ENCODE measurements at places on chromosomes 6 and 20. TPM values are rescaled to one million over a fixed set of nuclear protein-coding genes. Genes with fewer than 3 reads are reported as not detected.
A peak's percentile ranks its signal among the peaks of the same experiment; 100 is the strongest.

Gene ZNF311
- total RNA-seq, result 0.87 TPM

Gene BCLAF1
- total RNA-seq, result 242 TPM

Gene SPATS1
- total RNA-seq, result not detected

Gene RNF182
- not detected for total RNA-seq

Gene MTHFD1L
- 92.2 TPM for total RNA-seq

Gene TUBB
- total RNA-seq, result 1,128 TPM

Gene EFCAB8
- total RNA-seq, result 0.37 TPM

- H3K27me3 ChIP-seq, result no peaks in the 10 kb centered on the region
- no peak overlapping the region for H3K4me3 ChIP-seq
- no peak for DNase-seq
- H3K4me1 ChIP-seq, result no peaks in the 10 kb centered on the region
- no peaks in the 10 kb centered on the region for H3K36me3 ChIP-seq
Measured at GRCh38 chr6:162260027-162260426, 467.5 kb downstream of the PRKN start.

GRCh38 chr6:3899970-3900439 lies 50.8 kb downstream of the FAM50B start:
- no peaks in the 10 kb centered on the region for H3K4me1 ChIP-seq
- no peak for DNase-seq
- H3K36me3 ChIP-seq, result no peaks in the 10 kb centered on the region
- H3K4me3 ChIP-seq, result no peak overlapping the region

DNA sequence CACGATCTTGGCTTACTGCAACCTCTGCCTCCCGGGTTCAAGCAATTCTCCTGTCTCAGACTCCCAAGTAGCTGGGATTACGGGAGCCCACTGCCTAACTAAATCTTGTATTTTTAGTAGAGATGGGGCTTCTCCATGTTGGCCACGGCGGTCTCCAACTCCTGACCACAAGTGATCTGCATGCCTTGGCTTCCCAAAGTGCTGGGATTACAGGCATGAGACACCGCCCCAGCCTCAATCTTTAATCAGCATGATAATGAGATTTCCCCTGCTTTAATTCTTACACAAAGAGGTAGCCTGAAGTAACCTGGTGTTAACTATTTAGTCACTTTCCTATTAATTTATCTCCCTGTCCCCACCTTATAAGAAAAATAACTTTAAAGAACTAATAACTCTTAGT lies 31.3 kb upstream of the TRDN start:
- no peak for DNase-seq
- no peaks in the 10 kb centered on the region for H3K4me1 ChIP-seq
- H3K4me3 ChIP-seq, result no peak overlapping the region
- H3K27ac ChIP-seq, result no peak overlapping the region

GRCh38 chr6:101396548-101397173 lies 3.2 kb downstream of the GRIK2 start:
- peak; percentile 16 for DNase-seq
- H3K27me3 ChIP-seq, result peaks cover 62% of the 10 kb centered on the region
- H3K4me3 ChIP-seq, result no peak overlapping the region
- no peaks in the 10 kb centered on the region for H3K4me1 ChIP-seq
- H3K36me3 ChIP-seq, result no peaks in the 10 kb centered on the region

GRCh38 chr6:41492261-41492891 lies 53.8 kb upstream of the FOXP4 start:
- no peaks in the 10 kb centered on the region for H3K36me3 ChIP-seq
- no peaks in the 10 kb centered on the region for H3K4me1 ChIP-seq
- no peak for DNase-seq
- peaks cover 38% of the 10 kb centered on the region for H3K27me3 ChIP-seq
- H3K4me3 ChIP-seq, result no peak overlapping the region

GRCh38 chr6:34067814-34068213 lies 78.1 kb downstream of the GRM4 start:
- no peak for DNase-seq
- no peaks in the 10 kb centered on the region for H3K4me1 ChIP-seq
- H3K27ac ChIP-seq, result no peak overlapping the region

DNA sequence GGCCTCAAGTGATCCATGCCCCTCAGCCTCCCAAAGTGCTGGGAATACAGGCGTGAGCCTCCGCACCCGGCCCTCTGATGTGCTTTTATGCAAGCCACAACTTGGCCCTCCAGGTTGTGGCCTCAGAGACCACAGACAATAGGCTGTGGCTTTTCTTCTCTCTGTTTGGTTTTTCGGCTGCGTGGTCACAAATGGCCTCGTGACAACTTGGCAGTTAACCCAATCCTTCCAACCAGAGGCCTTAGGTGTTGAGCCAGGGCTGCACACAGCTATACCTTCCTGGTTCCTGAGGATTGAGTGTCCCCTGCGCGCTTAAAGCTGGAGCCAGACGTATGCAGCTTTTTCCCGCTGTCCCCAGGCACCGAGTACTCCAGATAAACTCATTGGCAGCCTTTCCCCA lies 6.3 kb upstream of the TGM3 start:
- no peak overlapping the region for H3K4me3 ChIP-seq
- peaks cover 8% of the 10 kb centered on the region for H3K4me1 ChIP-seq
- H3K36me3 ChIP-seq, result no peaks in the 10 kb centered on the region

GRCh38 chr20:64065974-64066343 lies 3.0 kb downstream of the TCEA2 start:
- peak overlapping the region; percentile 94 for H3K27ac ChIP-seq
- H3K27me3 ChIP-seq, result no peaks in the 10 kb centered on the region
- peaks cover 45% of the 10 kb centered on the region for H3K4me1 ChIP-seq
- peak; percentile 85 for DNase-seq

DNA sequence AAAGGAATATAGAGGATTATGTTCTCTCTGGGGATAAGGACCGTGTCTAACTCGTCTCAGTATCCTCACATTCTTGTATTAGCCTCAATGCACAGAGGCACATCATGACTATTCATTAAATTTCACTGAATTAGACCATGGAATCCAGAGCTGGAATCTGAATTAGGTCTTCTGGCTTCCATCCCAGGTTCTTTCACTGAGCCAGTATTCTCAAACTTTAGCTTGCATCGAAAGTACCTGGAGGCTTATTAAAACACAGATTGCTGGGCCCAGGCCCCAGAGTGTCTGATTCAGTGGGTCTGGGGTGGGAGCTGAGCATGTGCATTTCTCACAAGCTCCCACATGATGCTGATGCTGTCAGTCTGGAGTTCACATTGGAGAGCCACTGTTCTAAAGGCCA lies 142.0 kb downstream of the UST start:
- H3K36me3 ChIP-seq, result no peaks in the 10 kb centered on the region
- H3K4me3 ChIP-seq, result no peak overlapping the region
- no peak for DNase-seq
- H3K27ac ChIP-seq, result no peak overlapping the region
- peaks cover 10% of the 10 kb centered on the region for H3K27me3 ChIP-seq

GRCh38 chr6:23111984-23112383 lies 542.6 kb downstream of the HDGFL1 start:
- DNase-seq, result no peak
- H3K36me3 ChIP-seq, result no peaks in the 10 kb centered on the region
- no peaks in the 10 kb centered on the region for H3K4me1 ChIP-seq
- no peak overlapping the region for H3K27ac ChIP-seq
- H3K4me3 ChIP-seq, result no peak overlapping the region

DNA sequence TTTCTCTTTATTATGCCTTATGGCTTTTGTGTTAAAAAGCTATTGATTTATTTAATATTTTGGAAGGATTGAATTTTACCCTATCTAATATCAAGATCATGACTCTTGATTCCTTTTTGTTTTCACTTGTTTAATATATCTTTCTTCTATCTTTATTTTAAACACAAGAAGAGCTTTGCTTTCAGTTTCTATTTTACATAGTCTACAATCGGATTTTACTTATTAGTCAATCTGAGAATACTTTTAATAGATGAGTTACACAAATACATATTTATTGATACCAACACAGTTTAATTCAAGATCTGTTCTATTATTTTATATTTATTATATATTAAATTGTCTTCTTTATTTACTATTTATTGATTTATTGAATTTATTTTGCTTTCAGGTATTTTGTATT lies 218.8 kb downstream of the ESR1 start:
- no peak overlapping the region for H3K4me3 ChIP-seq

DNA sequence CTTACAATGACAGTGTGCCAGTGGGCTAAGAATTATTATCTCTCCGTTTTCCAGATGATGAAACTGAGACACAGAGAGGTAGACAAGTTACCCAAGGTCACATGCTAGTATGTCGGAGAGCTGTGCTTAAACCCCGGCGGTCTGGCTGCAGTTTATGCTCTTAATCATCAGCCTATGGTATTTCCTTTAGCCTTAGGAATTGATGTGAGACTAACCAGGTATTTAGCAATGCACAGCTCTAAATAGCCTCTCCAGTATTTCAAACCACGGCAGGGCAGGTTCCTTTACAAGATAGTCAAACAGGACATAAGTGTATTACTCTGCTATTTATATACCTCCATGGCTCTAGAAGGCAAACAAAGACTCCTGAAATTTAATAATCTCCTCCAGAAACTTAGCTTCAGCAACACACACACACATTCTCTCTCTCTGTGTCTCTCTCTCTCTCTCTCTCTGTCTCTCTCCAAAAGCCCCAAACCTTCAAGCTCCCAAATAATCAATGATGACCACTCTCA lies 142.0 kb upstream of the ZNF217 start:
- H3K27ac ChIP-seq, result no peak overlapping the region
- peaks cover 39% of the 10 kb centered on the region for H3K4me1 ChIP-seq
- H3K4me3 ChIP-seq, result no peak overlapping the region
- no peaks in the 10 kb centered on the region for H3K27me3 ChIP-seq

- no peak overlapping the region for H3K4me3 ChIP-seq
- H3K36me3 ChIP-seq, result no peaks in the 10 kb centered on the region
- DNase-seq, result no peak
- H3K27me3 ChIP-seq, result peaks cover 4% of the 10 kb centered on the region
- peaks cover 9% of the 10 kb centered on the region for H3K4me1 ChIP-seq
Measured at GRCh38 chr6:37547564-37548061, 47.9 kb upstream of the CCDC167 start.

- H3K27ac ChIP-seq, result no peak overlapping the region
- DNase-seq, result no peak
- peak overlapping the region; percentile 35 for H3K4me3 ChIP-seq
- H3K36me3 ChIP-seq, result no peaks in the 10 kb centered on the region
- H3K27me3 ChIP-seq, result peaks cover 6% of the 10 kb centered on the region
Measured at GRCh38 chr20:45835825-45836224, 2.2 kb downstream of the SNX21 start.

DNA sequence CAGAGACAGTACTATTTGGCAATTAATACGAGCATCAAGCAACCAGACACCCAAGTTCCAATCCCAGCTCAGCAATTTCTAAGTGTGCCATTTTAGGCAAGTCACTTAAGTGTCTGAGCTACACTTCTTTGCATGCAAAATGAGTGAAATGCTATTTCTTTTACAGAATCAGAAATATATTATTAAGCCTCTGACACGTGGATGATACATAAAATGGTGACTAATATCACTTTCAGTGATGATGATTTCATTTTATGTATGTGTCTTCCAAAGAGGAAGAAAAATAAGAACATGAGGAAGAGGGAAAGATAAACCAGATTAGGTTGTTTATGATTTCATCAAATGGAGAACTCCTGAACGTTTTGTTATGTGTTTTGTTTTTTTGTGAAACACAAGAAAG lies 158.6 kb downstream of the TSHZ2 start:
- no peak overlapping the region for H3K4me3 ChIP-seq
- DNase-seq, result no peak
- no peaks in the 10 kb centered on the region for H3K27me3 ChIP-seq
- H3K36me3 ChIP-seq, result no peaks in the 10 kb centered on the region
- peaks cover 8% of the 10 kb centered on the region for H3K4me1 ChIP-seq
- H3K27ac ChIP-seq, result no peak overlapping the region

GRCh38 chr6:96934087-96934486 lies 9.6 kb downstream of the KLHL32 start:
- no peak for DNase-seq
- peaks cover 2% of the 10 kb centered on the region for H3K4me1 ChIP-seq
- H3K4me3 ChIP-seq, result no peak overlapping the region
- H3K27ac ChIP-seq, result no peak overlapping the region

GRCh38 chr6:1738558-1739081 lies 128.9 kb downstream of the FOXC1 start:
- no peak overlapping the region for H3K27ac ChIP-seq
- no peaks in the 10 kb centered on the region for H3K27me3 ChIP-seq
- no peak overlapping the region for H3K4me3 ChIP-seq
- H3K36me3 ChIP-seq, result no peaks in the 10 kb centered on the region
- H3K4me1 ChIP-seq, result no peaks in the 10 kb centered on the region
- no peak for DNase-seq

DNA sequence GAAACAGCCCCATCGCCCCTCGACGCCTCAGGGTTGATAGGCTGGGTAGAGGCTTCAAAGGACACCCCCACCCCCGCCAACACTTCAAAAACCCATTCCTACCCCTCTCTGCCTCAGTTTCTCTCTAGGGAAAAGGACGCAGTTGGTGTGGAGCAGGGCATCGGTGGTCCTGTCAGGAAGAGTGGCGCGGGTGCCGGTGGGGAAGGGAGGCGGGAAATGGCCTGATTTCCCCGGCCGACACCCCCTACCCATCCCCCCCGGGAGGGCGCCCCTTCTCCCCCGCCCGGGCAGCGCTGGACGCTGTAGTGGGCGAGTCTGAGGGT lies 367 bp downstream of the NRSN2 start:
- H3K27me3 ChIP-seq, result peaks cover 7% of the 10 kb centered on the region
- H3K36me3 ChIP-seq, result peaks cover 3% of the 10 kb centered on the region
- H3K4me3 ChIP-seq, result peak overlapping the region; percentile 92
- H3K27ac ChIP-seq, result no peak overlapping the region

- H3K4me1 ChIP-seq, result peaks cover 17% of the 10 kb centered on the region
- H3K36me3 ChIP-seq, result no peaks in the 10 kb centered on the region
- H3K27me3 ChIP-seq, result peaks cover 51% of the 10 kb centered on the region
- no peak overlapping the region for H3K27ac ChIP-seq
- no peak for DNase-seq
Measured at GRCh38 chr6:28485482-28485881, 30.1 kb downstream of the GPX6 start.

Measured in activated T-helper 2 cell treated with anti-CD3 and anti-CD28 coated beads, Interferon-gamma antibody, Interleukin-2, Interleukin-4, amounts not matched to agents 10 μg/mL and 5 μg/mL and 100 μg/mL, durations not matched to agents 14 hours and 24 hours and 36 hours (primary cell).